T-helper 22 cell (primary cell): ENCODE measurements at places on chromosomes 1 and 21.

GRCh38 chr1:230158415-230159291, 91.6 kb downstream of the GALNT2 start:
- DNase-seq: no peak

DNA sequence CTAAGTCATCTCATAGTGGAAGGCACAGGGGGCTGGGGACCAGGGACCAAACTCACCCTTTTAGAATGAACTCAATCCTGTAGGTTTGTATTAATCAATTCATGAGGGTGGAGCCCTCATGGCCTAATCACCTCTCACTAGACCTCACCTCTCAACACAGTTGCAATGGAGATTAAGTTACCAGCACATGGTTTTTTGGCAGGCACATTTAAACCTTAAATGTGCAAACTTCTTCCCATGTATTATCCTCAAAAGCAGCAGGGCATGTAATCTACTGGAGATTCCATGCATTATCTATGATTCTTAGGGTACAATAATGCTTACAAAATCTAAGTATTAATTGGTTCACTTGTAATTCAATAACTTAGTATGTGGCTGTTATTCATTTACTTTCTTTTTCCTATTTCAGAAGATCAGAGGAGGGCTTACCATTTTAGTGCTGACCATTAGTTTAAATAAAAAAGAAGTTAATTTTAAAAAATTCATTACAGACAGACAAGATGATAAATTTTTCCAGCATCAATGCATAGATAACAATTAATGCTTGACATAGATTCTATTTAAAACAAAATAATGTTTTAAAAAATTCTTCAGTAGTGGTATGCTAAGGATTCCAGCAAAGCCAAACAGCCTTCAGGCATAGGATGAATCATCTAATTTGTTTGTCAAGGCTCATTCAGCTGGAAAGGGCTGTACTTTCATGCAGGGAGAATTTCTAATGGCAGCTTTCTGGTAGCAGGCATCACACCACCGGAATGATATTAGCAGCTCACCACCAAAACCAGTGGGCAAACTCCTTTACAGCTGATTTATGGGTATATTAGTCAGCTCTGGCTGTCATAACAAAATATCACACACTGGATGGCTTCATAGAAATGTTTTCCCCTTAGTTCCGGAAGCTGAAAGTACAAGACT, 124.6 kb upstream of the ZNF648 start:
- DNase-seq: no peak

- DNase-seq: no peak
Measured at GRCh38 chr1:24805534-24806301, 60.5 kb downstream of the CLIC4 start.

GRCh38 chr1:53606651-53607051, 132.3 kb downstream of the GLIS1 start:
- DNase-seq: no peak

DNA sequence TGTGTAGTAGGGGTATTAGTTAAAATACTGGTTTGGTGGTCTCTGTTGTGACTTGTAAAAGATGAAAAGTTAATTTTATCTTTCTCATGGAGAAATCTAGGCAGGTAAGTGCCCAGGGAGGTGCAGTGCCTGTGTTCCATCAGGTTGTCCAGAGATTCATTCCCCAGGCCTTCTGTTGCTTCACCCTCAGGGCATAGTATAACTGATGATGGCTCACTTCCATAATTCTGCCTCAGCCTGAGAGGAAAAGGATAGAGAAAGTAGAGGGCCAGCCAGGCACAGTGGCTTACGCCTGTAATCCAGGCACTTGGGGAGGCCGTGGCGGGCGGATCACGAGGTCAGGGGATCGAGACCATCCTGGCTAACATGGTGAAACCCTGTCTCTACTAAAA, 153.9 kb downstream of the FMN2 start:
- DNase-seq: no peak

GRCh38 chr1:209417761-209418160, 165.8 kb upstream of the CAMK1G start:
- no peak for DNase-seq

DNA sequence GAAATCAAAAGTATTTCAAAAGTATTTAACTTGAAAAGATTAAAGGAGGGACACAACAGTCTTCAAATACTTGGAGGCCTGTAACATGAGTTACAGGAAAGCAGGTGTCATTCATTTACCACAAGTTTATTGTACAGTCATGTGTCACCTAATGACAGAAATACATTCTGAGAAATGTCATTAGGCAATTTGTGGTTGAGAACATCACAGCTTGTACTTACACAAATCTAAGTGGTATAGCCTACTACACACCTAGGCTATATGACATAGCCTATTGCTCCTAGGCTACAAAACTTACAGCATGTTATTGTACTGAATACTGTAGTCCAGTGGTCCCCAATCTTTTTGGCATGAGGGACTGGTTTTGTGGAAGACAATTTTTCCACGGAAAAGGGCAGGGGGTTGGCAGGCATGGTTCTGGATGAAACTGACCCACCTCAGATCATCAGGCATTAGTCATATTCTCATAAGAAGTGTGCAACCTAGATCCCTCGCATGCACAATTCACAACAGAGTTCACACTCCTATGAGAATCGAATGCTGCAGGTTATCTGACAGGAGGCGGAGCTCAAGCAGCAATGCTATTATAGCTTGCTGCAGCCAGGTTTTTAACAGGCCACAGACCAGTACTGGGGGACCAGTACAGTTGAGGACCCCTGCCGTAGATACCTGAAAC, 25.0 kb upstream of the PHTF1 start:
- no peak for DNase-seq

DNA sequence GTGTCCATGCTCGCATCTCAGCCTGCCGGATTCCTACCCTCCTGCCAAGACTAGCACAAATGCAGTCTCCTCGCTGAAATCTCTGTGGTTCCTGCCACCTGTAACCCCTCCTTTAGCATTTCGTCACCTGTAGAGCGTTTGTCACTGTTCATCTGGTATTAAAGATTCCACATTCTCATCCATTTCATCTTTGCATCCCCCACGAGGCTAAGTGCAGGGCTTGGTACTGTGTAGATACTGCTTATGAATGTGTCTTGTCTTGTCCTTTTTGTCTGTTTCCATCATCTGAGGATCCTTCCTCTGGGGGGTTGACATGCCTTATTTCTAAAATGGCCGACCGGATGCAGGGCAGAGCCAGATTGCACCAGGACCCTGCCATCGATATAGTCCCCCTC, 53.7 kb upstream of the DNAJC6 start:
- DNase-seq: no peak

GRCh38 chr1:31483012-31483946, 70.3 kb downstream of the SERINC2 start:
- DNase-seq: no peak

- no peak for DNase-seq
Measured at GRCh38 chr1:9250411-9251381, 16.1 kb downstream of the H6PD start.

- no peak for DNase-seq
Measured at GRCh38 chr1:169109561-169110134, 3.2 kb downstream of the ATP1B1 start.
